ENCODE measurements at places on chromosomes 7 and 10.

DNA sequence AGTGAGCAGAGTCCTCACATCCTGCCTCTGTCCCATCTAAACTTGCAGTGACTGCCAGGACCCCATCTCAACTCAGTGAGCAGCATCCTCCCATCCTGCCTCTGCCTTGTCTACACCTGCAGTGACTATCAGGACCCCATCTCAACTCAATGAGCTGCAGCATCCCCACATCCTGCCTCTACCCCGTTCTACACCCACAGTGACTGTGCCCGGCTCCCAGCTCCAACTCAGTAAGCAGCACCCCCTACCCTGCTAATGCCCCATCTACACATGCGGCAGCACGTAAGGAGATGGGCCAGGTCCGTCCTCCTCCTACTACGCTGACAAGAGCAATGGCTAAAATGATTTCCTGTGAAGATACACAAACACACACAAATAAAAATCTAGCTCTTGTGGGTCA is 65.5 kb downstream of the TNS3 start:
- DNase-seq, result no peak

DNA sequence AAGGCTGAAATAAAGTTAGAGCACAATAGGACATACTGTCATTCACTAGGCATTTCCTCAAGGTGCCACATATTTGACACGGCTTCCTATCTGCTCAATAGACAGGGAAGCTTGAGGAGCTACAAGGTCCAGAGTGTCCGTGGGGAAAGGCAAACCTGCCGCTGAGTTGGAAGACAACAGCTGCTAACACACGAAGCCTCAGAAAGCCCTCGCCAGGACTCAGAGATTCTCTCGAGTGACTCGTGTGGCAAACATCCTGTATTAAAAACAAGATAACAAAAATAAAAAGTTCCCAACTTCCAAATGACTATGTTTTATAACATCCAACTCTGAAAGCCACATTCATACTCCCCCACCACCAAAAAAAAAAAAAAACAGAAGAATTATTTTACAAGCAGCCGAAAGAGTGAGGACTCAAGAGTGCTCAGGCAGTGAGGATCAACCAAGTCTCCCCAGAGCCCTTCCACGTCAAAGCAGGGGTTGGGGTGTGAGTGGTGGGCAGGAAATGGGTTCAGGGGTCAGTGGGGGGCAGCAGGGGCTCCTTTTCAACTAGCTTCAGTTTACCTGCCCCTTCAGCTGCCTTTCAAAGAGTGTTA is 67.6 kb downstream of the STK17A start:
- DNase-seq, result no peak

- DNase-seq, result no peak
Measured at GRCh38 chr7:36182854-36183604, 30.0 kb downstream of the EEPD1 start.

DNA sequence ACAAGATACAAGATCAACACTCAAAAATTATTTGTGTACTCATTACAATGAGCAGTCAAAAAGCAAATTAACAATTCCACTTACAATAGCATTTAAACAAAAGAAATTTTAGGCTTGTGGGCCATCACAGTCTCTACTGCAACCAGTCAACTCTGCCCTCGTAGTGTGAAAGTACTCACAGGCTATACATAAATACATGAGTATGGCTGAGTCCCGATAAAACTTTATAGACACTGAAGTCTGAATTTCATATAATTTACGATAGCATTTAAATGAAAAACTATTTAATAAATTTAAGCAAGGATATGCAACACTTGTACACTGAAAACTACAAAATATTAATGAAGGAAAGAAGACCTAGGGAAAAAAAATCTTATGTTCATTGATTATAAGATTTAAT is 90.1 kb downstream of the ZNF33B start:
- DNase-seq, result no peak

- DNase-seq, result no peak
Measured at GRCh38 chr7:31873816-31874597, 187.0 kb downstream of the PPP1R17 start.

GRCh38 chr10:78299851-78300468 is 266.3 kb downstream of the RPS24 start:
- no peak for DNase-seq

GRCh38 chr10:120221873-120222485 is 235.0 kb upstream of the PLPP4 start:
- no peak for DNase-seq

DNA sequence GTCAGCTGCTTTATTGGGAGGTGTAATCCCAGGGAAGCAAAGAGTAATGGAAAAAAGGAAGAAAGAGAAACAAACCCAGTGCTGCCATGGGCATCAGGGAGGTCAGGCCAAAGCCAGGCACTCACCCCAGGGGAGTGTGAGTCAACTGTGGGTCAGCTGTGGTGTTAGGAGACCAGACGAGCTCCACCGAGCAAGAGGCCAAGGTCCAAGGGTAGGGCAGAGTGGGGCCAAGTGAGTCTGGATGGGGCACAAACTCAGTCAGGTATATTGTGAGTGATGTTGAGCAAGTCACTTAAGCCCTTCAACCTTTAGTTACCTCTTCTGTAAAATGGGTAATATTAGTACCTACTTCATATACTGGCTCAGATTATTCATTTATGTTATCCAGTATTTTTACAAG is 30.4 kb upstream of the CDK13 start:
- no peak for DNase-seq

DNA sequence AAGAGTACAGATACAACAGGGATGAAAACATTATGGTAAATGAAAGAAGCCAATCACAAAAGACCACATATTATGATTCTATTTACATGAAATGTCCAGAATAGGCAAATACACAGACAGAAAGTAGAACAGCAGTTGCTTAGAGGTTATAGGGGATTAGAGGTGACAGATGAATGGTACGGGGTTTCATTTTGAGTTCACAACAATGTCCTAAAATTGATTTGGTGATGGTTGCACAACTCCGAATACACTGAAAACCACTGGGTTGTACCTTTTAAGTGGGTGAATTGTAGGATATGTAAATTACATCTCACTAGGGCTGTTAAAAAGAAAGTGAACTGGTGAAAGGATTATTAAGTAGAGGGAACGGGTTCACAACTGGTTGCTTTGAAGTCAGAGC is 76.3 kb upstream of the MRLN start:
- no peak for DNase-seq

DNA sequence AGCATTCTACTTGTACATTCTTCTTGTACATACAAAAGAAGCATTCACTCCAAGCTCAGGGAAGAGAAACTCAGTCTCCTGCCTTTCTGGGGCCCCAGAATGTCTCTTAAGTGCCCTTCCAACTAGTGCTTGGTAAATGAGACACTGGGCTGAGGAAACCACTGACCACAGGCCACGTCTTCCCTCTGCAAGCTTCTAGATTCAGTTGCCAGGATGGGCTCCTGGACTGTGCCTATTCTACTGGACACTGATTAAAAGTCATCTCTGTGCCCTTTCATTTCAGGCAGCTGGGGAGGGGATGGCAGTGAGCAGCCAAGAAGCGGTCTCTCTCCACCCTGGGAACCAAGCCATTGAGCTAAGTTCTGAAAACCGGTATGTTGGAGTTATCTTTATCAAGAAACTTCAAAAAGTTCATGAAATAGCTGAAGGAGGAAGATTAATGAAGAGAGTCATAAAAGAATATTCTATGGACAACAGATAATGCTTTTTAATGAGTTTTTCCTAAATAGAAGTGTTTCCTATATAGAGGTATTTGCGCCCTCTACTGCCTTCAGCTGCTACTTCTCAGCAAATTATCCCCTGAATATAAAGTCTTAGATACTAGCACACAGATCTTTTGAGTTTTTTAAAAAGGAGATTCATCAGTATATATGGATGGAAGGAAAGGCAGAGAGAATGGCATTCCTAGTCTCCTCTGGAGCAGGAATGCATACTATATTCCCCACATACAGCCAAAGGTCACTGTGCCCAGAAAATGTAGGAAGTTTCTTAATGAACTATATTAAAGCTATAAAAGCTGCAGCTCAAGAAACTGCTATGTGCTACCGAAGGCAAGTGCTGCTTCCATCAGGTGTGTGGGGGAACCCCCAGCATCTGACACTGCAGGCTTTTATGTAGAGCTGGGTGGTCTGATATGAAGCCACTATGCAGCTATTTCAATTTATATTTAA is 8.4 kb upstream of the IFIT1B start:
- DNase-seq, result no peak

DNA sequence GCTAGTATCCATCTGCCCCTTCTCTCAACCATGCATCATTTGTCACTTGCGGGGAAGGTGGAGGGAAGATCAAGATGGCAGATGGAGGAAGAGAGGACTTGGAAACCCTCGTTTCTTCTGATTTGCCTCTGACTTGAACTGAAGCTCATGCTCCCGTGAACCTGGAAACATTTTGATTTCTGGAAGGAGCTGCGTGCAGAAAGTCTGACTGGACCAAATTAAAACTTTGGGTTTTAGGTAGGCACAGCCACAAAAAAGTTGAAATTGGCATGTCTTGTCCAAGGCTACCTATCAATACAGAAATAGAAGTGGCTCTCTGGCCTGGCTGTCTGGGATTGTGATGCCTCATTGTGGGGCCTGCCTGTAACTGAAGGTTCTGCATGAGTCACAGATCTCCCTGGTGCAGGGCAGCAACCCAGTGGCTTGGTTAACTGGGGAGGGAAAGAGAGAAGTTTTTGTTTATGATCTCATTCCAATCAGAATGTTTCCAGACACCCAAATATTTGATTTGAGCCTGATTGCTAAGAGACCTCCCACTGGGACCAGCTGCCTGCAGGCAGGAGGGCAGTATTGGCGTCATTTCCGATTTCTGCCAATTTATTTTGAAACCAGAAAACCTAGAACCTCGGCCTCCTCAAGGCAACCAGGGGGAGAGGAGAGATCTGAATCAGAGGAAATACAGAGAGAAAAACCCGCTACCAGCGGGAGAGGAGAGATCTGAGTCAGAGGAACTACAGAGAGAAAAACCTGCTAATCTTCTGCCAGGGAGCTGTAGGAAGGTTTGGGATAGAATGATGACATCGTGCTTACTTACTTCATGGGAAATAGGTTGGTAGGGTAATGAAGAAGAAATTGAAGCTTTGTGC is 363.6 kb downstream of the ANKRD30A start:
- no peak for DNase-seq

DNA sequence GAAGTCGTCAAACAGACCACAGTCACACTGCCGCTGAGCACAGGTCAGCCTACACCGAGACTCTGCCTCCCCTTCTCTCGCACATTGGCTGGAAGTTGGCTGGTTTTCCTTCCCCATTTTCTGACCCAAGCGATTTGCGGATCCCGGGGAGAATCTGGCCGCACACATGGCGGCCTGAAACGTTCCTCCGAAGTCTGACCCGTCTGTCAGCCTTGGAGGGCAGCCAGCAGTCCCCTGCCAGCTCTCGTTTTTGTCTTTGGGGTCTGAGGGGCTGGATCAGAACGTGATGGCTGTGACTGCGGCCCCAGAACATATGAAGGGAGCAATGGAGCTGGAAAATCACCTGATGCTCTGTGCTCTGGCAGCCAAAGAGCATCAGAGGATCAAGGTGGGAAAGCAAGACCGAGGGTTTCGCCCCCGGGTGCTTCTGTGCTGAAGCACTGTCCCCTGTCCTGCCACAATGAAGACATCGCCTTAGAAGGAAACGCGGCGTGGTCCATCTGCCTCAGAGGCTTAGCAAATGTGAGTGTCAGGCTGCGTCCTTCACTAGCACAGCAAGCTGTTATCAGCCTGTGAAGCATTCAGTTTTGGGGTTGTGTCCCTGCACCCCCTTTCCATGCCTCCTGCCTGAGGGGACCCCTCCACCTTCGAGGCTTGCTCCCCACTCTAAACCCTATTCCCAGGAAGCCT is 119.3 kb upstream of the SHH start:
- DNase-seq, result no peak

- no peak for DNase-seq
Measured at GRCh38 chr10:127756264-127756663, 19.3 kb downstream of the FOXI2 start.

GRCh38 chr7:1940863-1941262 is 270.8 kb downstream of the ELFN1 start:
- DNase-seq, result no peak

DNA sequence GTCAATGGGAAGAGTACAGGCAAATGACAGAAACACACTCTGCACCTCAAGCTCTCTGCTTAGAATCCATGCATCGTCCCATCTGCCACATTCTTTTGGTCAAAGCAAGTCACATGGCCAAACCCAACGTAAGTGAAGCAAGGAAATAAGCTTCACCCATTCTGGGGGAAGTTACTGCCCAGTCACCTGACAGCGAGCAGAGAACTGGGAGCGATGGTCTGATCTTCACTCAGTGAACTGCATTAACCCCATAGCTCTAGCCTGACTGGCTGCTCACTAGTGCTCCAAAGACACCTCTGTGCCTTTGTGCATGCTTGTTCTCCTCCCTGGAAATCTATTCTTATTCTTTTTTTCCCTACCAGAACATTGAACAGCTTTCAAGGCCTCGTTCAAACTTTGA is 89.9 kb downstream of the APBB1IP start:
- DNase-seq, result no peak

GRCh38 chr10:30300728-30301127 is 48.4 kb downstream of the MTPAP start:
- no peak for DNase-seq

GRCh38 chr7:116802144-116802745 is 60.1 kb upstream of the CAPZA2 start:
- DNase-seq, result no peak

- no peak for DNase-seq
Measured at GRCh38 chr10:119616882-119617570, 20.3 kb upstream of the TIAL1 start.

DNA sequence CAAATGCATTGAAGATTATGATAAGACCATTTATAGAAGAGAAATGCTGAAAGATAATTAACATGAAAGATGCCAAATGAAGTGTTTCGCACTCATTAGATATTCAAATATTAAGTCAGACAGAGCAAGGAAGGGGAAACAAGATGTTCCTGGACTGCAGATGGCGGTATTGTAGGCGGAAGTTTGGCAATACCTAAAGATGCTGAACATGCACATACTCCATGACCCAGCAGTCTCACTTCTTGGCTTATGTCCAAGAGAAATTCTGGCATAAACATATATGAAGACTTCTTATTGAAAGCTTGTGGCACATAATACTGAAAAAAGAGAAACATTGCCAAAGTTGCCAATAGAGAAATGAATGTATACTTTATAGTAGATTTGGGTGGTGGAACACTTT is 325.4 kb upstream of the SEMA3C start:
- no peak for DNase-seq

DNA sequence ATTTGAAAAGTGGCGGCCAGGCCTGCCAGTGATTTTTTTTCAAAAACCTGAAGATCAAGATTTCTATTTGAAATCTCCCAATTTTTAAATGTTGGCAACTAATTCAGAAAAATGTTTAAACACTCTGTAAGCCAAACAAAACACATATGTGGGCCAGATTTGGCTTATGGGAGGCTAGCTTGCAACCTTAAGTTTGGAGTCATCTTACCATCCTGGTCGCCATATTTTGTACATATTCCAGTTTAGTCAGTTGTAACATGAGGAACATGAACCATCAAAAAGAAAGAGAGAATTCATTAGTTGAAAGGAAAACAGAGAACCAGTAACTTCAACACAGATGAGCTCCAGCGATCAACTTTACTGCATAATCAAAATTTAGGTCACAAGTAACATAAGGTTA is 115.4 kb downstream of the TMEM26 start:
- DNase-seq, result no peak

DNA sequence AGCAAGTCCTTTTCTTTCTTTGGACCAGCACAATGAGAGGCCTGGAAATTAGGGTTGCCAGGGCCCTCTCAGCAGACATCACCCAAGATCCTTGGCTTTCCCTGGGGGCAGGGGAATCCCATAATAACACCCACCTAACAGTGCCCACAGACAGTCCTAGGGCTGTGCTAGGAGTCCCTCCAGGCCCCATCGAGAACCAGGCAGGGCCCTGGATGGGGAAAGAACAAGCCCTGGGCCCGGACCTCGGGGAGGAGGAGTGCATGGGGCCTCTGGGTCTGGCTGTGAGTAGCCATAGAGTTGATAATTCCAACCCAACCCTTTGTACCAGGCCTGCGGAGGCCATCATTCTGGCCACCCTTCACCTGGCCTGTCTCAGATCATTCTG is 201.2 kb upstream of the ZMIZ1 start:
- DNase-seq, result no peak
